ENCODE measurements at places on chromosomes 1 and 21. TPM values are rescaled to one million over a fixed set of nuclear protein-coding genes. Genes with fewer than 3 reads are reported as not detected.

FMO5 gene
- total RNA-seq: 0.32 TPM

TENT5C gene
- total RNA-seq: 3.6 TPM

ALX3 gene
- total RNA-seq: not detected

ADAM30 gene
- total RNA-seq: 0.05 TPM

FCRL5 gene
- total RNA-seq: not detected

ATXN7L2 gene
- total RNA-seq: 1.9 TPM

ZNF648 gene
- not detected for total RNA-seq

AADACL3 gene
- not detected for total RNA-seq

PTPRU gene
- 33.2 TPM for total RNA-seq

NR0B2 gene
- not detected for total RNA-seq

FMO4 gene
- total RNA-seq: 0.89 TPM

HSD11B1 gene
- total RNA-seq: 1.2 TPM

INTS3 gene
- 34.1 TPM for total RNA-seq

NOL9 gene
- total RNA-seq: 20.8 TPM

CRYZL1 gene
- 31.5 TPM for total RNA-seq

PGLYRP3 gene
- total RNA-seq: not detected

C1orf226 gene
- 0.83 TPM for total RNA-seq

FAM72B gene
- 2.5 TPM for total RNA-seq

MIA3 gene
- total RNA-seq: 68.3 TPM
